ENCODE measurements at places on chromosomes 6 and 20.

DNA sequence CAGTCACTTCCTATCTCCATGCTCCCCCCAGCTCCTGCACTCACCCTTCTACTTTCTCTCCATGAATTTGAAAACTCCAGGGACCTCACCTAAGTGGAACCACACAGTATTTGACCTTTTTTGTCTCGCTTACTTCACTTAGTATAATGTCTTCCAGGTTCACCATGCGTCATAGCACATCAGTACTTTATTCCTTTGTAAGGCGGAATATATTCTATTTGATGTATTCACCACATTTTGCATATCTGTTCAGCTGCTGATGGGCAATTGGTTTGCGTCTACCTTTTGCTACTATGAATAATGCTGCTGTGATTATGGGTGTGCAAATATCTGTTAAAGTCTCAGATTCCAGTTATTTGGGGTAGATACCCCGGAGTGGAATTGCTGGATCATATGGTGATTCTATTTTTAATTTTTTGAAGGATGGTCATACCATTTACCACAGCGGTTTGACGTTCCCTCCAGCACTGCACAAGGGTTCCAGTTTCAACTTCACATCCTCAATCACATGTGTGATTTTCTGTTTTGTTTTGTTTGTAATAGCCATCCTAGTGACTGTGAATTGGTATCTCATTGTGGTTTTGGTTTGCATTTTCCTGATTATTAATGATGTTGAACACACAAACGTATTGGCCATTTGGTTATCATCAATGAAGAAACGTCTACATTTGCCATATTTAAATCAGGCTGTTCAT is 20.3 kb upstream of the SYNDIG1 start:
- no peak for DNase-seq

DNA sequence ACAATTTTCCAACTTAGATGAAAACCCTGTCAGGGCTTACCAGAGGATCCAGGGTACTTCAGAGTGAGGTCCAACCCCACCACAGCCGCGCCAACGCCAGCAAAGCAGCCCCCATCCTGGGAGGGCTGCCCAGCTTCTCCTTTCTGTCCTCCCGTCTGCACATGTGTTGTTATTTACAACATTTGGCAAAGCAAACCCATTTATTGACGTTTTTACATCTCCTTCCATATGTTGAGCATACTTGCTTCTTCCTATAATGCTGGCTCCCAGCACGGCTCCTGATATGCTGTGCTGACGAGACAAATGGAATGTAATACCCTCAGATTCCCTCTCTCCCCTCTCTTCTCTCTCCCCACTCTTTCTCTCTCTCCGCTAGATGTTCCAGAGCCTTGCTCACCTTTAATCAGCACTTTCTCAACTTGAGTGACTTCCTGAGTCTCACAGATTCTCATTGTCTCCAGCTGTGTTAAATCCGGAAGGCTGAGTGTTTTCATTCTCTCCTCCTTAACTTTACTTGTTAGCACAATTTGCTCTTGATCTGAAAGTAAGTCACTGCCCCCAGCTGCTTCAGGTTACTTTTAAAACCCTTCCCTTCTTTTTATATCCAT is 22.7 kb downstream of the RCAN2 start:
- no peak for DNase-seq

DNA sequence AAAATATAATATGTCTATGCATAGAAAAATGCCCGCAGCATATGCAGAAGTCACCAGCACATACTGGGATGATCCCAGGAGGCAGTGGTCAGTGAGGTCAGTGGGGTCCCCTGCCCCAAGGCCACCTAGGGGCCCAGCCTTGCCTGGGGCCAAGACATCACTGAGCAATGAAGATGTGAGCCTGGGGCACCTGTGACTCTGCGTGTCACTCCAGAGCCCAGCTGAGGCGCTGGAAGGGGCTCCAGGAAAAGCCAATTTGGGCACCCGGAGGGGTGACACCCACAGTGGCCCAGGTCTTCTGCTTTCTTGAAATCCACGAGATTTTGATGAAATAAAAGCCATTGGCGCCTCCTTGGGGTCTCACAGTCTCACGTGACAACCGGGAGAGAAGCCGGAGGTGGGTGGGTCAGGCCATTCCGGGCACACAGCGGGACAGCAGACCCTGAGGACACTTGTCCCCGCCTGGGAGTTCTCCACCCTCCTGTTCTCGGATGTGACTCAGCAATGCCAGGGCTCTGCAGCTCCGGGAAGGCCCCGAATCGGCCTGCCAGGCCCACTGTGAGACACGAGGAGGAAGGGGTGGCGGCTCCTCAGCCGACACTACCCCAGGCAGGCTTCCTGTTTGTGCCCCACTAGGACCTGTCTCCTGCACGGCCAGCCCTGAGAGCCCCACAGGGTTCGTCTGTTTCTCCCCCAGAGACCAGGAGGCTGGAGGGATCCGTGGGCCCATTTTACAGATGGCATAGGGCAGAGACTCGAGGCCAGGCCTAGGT is 24.4 kb upstream of the SLCO4A1 start:
- no peak for DNase-seq

GRCh38 chr6:37826188-37826587 is 6.7 kb downstream of the ZFAND3 start:
- no peak for DNase-seq

- no peak for DNase-seq
Measured at GRCh38 chr6:125586074-125586473, 163.4 kb upstream of the HEY2 start.
